GM13976 (cell line): ENCODE measurements at places on chromosomes 6 and 20.

GRCh38 chr6:83443516-83443915 lies 12.7 kb upstream of the ME1 start:
- DNase-seq = no peak

DNA sequence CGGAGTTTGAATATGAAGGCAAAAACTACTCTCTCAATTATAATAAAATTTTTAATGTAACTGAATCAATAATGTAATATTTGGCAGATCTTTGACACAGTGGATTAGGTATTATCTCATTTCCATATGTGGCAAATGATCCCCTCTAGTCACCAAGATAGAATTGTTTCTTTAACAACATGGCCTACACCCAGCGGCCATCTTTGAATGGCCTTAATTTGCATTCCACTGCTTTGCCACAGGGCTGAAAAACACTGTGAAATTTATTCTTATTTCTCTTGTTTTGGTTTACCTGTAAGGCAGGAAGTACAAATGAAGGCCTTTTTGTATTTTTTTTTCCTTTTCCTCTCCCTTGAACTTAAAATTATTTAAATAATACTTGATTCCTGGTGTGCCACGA lies 162.6 kb upstream of the SCGN start:
- no peak for DNase-seq

DNA sequence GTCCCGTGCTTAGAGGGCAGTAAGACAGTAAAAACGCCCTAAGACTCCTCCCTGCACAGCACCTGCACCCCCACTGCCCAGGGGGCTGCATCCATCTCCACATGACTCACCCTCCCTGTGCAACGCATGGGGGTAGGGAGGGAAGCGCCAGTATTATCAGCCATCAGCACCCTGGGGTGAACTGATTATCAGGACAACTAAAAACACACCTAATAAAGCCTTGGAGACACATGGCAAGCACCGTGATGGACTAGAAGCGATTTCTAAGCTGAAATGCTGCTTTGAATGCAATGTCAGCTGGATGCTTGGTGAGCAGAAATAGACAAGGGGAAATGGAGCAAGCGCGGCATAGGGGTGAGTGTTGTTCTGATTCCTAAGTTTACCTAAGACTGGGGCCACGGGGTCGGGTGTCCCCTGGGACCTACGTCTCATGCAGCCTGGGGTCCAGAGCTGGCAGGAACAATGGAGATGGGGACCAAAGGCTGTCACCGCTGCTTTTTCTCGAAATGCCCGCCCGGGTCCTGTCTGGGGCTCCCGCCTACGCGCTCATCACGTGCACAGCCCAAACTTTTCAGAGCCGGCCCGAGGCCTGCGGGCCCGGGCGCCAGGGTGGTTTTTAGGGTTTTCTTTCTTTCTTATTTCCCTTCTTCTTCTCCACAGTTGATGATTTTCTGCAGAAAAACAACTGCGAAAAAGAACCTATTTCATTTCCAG lies 702 bp upstream of the TNFAIP3 start:
- no peak for DNase-seq

- no peak for DNase-seq
Measured at GRCh38 chr20:19996222-19996621, 20.9 kb upstream of the NAA20 start.

GRCh38 chr20:5222919-5223634 lies 93.7 kb downstream of the PROKR2 start:
- peak; percentile 75 for DNase-seq

DNA sequence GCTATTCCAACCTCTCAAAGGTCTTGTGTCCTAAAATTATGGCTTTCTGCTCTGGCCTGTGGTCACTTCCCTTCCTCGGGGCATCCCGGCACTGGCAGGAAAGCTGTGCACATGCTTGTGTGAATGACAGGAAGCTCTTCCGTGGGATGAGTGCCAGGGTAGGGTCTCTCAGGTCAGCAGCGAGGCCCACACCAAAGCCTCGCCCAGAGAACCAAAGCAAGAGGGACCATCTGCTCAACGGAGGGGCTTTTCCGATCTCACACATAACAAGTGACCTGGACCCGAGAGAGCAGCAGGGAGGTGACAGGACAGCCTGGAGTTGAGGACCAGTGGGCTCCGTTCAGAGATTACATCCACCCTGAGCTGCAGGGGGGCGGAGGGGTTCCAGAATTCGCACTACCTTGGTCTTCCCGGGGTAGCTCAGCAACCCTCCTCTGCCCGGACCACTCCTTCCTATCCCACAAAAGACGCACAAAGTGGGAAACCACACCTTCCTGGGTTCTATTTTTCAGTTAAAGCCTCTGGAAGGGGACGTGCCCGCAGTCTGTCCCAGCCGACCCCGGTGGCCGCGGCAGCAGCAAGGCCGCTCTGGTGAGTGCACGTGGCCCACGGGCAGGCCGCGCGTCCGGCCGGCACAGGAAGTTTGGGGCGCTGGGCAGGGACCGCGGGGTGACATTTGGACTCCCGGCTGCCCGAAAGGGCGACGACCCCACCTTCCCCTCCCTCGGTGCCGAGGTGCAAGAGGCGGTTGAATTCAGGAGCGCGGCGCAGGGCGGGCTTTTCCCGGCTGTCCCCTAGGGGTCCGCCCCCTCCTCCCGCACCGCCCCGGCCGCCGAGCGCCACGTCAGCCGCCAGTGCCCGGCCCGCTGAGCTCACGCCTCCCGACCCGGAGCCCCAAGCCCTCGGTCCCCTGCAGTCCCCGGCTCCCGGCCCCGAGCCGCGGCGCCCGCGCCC lies 988 bp downstream of the TXNDC5 start:
- peak; percentile 71 for DNase-seq

DNA sequence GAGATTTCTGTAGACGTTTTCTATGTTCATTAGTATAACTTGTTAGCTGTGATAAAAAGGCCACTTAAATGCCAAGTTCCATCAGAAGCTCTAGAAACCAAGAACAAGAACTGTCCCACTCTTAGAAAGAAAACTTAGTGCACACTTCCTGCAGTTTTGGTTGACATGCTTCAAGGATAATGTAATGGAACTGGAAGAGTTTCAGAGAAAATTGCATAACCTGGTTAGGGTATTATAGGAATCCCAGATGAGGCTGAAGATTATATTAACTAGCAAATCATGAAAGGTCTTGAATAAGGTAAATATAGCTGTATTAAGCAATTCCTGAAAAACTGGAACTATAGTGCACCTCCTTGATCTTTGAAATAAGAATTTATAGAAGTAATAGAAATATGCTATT lies 1.8 kb upstream of the PHACTR2 start:
- DNase-seq = no peak

GRCh38 chr20:24756292-24757025 lies 192.6 kb upstream of the CST7 start:
- no peak for DNase-seq

- no peak for DNase-seq
Measured at GRCh38 chr20:51578145-51578459, 35.6 kb upstream of the NFATC2 start.

DNA sequence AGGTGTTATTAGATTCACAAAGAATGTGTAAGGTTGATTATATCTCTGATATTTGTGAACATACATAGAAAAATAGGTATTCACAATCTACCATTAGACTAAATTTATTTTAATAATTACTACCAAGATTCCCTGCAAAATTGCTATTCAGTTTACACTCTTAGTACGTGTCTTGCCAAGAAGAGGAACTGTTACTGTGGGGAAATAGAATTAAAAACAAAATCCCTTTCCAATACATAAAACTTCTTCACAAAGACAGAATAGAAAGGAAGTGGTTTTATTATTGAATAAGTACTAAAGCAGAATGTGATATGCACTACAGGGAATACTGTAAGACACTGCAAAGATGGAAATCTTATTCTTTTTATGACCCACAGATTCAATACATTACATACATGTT lies 17.0 kb downstream of the RAB32 start:
- DNase-seq = no peak

DNA sequence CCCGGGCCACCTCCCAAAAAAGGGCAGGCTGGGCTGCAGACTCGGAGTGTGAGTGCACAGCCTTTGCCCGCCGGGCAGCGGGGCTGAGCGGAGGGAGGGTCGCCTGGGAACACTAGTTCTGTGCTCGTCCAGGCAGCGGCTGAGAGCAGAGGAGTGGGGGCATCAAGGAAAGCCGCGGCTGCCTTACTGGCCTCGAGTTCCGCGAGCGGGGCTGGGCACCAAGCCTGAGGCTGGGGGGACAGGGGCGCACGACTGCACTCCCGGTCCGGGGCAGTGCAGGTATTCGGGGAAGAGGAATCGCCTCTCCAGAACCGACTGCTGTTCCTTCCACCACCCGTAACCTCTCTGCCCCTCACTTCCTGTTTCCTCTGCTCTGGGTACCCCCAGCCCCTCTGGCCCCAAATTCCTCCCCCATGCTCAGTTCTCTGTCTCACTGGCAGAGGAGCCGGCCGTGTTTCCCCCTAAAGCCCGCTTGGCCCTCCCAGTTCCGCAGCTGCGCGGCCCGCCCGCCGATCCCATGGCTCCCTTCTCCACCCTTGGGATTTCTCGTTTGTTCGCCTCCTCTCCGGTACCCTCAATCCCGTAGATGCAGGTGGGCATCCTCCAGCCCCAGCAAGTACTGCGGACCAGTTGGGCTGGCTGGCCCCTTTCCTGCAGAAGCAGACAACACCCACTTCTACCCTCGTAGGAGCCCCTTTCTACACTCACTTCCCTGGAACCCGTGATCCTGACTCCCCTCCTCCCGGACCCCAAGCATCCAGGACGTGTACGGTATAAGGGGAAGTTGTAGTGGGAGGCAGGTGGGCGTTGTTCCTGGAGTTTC lies 5.1 kb downstream of the RING1 start:
- peak; percentile 59 for DNase-seq

DNA sequence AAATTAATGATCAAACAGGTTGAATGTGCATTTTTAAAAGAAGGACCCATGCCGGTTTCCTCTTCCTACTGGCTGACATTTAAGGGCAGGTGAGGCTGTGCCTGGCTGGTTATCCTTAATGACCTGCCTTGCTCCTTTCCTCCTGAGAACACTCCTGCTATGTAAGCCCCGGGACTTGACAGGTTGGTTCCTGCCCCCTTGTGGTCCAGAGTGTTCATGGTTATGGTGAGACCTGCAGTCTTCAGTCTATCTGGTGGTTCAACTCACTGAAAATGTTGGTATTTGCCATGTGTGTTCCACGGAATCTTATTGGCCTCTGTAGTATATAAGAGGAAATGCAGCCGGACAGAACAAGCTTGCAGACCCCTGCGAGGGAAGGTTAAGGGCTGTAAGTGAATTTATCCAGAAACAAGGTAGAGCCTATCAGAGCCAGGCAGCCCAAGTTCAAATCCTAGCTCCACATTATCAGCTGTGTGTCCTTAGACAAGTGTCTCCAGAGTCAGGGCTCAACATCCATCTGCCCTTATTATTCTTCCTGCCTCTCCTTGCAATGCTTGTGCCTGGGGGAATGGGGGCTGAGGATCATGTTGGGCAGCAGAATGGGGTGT lies 5.2 kb upstream of the BPIFA3 start:
- peak; percentile 54 for DNase-seq

DNA sequence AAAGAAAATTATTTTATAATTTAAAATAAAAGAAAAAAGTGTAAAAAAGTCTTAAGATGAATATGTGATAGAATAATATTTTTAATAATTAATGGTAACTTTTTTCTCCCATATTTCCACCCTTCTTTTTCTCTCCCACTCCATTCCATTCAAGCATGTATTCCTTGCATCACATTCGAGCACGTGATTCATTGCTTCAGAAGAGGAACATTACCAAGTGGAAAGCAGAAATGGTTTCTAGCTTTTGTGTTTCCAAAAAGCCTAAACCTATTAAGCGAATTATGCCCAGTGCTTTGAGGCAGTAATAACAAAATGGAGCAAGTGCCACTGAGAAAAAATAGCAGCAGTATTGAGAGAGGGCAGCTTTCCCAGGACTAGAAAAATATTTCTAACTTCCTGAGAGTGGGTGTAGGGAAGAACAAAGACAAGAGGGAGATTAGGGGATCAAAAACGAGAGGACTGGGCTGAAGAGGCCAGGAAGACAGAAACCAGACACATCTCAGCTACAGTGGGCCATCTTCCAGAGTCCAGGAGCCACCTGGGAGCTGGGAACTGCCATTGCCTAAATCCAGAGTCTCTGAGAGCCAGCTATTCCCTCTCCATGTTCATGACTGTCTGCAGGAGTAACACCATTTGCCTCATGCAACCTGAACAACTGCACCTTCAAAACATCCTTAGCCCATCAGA lies 15.0 kb upstream of the AKIRIN2 start:
- no peak for DNase-seq

GRCh38 chr6:28277746-28278145 lies 3.6 kb upstream of the PGBD1 start:
- no peak for DNase-seq

DNA sequence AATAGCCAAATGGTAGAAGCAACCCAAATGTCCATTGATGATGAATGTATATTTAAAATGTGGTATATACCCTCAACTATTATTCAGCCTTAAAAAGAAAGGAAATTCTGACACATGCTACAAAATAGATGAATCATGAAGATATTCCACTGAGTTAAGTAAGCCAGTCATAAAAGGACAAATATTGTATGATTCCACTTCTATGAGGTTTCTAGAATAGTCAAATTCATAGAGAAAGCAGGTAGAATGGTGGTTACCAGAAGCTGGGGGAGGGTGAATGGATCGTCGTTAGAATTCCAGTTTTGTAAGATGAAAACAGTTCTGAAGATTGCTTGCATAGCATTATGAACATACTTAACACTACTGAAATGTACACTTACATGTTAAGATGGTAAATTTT lies 214.3 kb upstream of the MYLIP start:
- DNase-seq = no peak

DNA sequence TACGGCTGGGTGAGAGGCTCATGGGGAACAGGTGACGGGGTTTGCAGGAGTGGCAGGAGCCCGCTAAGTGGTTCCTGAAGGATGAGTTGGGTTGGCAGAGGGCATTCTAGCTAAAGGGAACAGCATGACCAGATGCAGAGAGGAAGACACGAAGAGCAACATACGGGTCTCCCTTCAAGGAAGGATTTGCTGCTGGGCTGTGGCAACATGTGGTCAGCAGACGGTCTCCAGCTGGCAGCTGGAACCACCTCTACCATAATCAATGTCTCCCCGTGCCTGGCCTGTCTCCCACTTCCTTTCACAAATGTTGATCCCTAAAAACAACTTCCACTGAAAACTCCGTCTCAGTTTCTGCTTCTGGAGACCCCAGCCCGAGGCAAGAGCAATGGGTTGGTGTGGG lies 80.6 kb upstream of the SULF2 start:
- DNase-seq = no peak

DNA sequence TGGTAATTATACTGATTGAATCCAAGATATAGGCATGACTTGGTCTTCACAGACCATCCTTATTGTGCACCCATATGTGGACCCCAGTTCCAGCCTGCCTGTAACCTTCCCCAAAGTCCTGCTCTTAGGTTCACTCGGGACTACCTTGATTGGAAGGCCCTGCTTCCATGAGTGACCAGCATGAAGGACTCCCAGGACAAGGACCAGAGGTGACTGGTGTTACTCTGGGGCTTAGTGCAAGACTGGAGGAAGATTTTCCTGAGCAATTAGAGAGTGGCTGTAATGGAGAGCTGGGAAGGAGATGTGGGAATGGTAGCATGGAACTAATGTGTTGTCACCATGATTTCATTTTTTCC lies 15.1 kb downstream of the BRD2 start:
- DNase-seq = no peak

DNA sequence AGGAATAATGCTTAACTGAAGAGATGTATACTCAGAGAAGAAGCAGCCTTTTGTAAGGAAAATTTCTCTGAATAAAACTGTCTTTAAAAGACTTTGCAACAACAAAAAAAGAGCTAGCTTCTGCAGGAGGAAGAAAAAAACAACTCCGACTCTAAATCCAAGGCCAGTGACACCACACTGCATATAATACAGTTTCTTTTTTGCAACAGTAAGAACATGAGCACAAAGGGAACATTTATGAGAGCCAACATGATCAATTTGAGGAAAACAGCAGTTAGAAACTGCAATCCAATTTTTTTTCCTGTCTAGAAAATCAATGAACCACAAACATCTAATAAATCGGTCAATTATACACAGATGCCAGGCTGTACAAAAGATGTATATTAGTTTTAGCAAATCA lies 42.9 kb upstream of the UST start:
- no peak for DNase-seq
